ENCODE measurements at places on chromosomes 16 and 17. TPM values are rescaled to one million over a fixed set of nuclear protein-coding genes. Genes with fewer than 3 reads are reported as not detected.

ZFPM1 gene
- total RNA-seq, result 0.25 TPM

FNDC8 gene
- not detected for total RNA-seq

- no peaks in the 10 kb centered on the region for H3K27me3 ChIP-seq
- H3K27ac ChIP-seq, result no peak overlapping the region
- no peaks in the 10 kb centered on the region for H3K4me1 ChIP-seq
- no peak for DNase-seq
- peaks cover 4% of the 10 kb centered on the region for H3K36me3 ChIP-seq
Measured at GRCh38 chr16:12667909-12668308, 135.8 kb downstream of the CPPED1 start.

GRCh38 chr17:28526381-28526780, 20.2 kb downstream of the FOXN1 start:
- H3K4me1 ChIP-seq, result peaks cover 18% of the 10 kb centered on the region
- no peak overlapping the region for H3K4me3 ChIP-seq
- no peaks in the 10 kb centered on the region for H3K27me3 ChIP-seq
- H3K27ac ChIP-seq, result no peak overlapping the region
- no peak for DNase-seq

CIITA gene
- total RNA-seq, result not detected

KRT25 gene
- total RNA-seq, result not detected

DNA sequence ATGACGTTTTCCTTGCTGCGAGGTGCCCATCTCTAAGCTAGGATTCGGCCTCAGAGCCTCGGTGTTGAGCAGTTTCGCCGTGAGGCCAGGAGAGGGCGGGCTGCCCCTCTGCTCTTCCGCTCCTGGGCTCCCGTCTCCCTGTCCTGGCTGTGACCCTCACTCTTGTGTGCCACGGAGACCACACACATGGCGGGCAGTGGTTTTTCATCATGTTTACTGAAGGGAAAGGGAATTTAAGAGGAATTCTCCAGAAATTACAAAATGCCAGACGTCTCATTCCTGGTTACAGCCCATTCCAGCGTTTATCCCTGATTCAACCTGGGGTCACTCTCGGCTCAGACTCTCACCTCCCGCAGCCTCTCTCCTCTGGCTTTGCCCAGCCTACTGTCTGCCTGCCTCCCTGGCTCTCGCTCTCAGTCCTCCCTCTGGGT, 96.8 kb upstream of the ELAC2 start:
- peak; percentile 83 for DNase-seq
- H3K4me1 ChIP-seq, result no peaks in the 10 kb centered on the region
- no peak overlapping the region for H3K27ac ChIP-seq
- H3K36me3 ChIP-seq, result no peaks in the 10 kb centered on the region
- H3K4me3 ChIP-seq, result peak overlapping the region; percentile 49

C16orf89 gene
- not detected for total RNA-seq

GRCh38 chr17:22507823-22508222, 815.5 kb downstream of the KCNJ18 start:
- H3K27me3 ChIP-seq, result no peaks in the 10 kb centered on the region
- no peaks in the 10 kb centered on the region for H3K36me3 ChIP-seq
- H3K27ac ChIP-seq, result no peak overlapping the region
- DNase-seq, result no peak
- no peaks in the 10 kb centered on the region for H3K4me1 ChIP-seq

DNA sequence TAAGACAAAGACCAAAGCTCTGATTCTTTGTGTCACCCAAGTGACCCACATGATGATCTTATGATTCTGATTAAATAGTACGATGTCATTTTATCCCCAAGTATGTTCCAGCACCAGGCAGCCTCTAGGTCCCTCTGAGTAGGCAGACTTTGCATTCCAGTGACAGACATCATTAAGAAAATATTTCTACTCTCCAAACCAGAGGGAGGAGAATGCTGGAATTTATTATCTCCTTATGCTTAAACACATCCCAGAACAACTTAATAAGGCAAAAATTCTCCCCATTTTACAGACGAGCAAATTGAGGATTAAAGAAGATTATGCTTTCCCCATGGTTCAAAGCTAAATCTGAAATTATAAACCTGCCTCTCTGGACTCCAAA, 192.8 kb upstream of the CDH11 start:
- H3K27ac ChIP-seq, result peak overlapping the region; percentile 10
- H3K4me3 ChIP-seq, result no peak overlapping the region
- peaks cover 50% of the 10 kb centered on the region for H3K4me1 ChIP-seq
- H3K36me3 ChIP-seq, result no peaks in the 10 kb centered on the region

PABPN1L gene
- not detected for total RNA-seq

OR4D1 gene
- total RNA-seq, result not detected

- H3K27ac ChIP-seq, result no peak overlapping the region
- no peaks in the 10 kb centered on the region for H3K4me1 ChIP-seq
- H3K36me3 ChIP-seq, result no peaks in the 10 kb centered on the region
- peaks cover 18% of the 10 kb centered on the region for H3K27me3 ChIP-seq
- H3K4me3 ChIP-seq, result no peak overlapping the region
Measured at GRCh38 chr17:35160354-35161201, 13.0 kb downstream of the UNC45B start.

OSGIN1 gene
- 1.1 TPM for total RNA-seq

SYNGR3 gene
- total RNA-seq, result 0.22 TPM

KCNH4 gene
- not detected for total RNA-seq

DNA sequence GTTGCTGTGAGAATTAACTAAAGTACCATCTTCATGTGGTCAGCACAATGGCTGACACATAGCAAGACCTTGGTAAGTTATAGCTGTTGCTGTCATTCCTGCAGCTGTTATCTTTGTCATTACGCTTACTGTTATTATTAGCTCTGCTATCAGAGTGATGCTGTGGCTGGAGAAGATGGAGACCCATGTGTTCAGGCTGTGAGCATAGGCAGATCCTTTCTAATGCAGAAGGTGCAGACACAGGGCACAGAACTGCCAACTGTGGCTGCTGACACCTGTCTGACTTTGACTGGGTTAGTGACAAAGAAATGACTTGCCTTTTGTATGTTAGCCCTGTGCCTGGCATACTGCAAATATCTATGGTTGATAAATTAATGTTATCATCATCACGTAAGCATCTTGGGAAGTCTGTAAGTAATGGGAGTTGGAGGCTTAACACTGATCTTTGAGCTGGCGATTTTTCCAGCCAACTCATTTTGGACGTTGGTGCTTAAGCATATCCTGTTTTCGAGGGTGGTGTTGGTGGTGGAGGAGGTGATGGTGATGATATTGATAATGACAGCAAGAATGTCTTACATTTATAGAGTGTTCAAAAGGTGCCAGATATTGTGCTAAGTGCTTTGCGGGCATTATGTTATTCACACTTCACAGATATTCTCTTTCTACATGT, 695.3 kb downstream of the WWOX start:
- no peak overlapping the region for H3K27ac ChIP-seq
- no peaks in the 10 kb centered on the region for H3K27me3 ChIP-seq
- no peak for DNase-seq
- no peaks in the 10 kb centered on the region for H3K4me1 ChIP-seq

CA4 gene
- total RNA-seq, result not detected
